ENCODE measurements at places on chromosomes 7 and 10.

GRCh38 chr7:122883049-122883680 lies 3.1 kb downstream of the CADPS2 start:
- no peak for DNase-seq

GRCh38 chr10:73780966-73781365 lies 882 bp upstream of the CHCHD1 start:
- no peak for DNase-seq

GRCh38 chr7:144057954-144058353 lies 9.2 kb downstream of the OR2A5 start:
- no peak for DNase-seq

GRCh38 chr10:95284807-95285206 lies 6.0 kb downstream of the PDLIM1 start:
- no peak for DNase-seq

- no peak for DNase-seq
These were observed 31.7 kb downstream of the LIMK1 start for GRCh38 chr7:74115326-74115725.

DNA sequence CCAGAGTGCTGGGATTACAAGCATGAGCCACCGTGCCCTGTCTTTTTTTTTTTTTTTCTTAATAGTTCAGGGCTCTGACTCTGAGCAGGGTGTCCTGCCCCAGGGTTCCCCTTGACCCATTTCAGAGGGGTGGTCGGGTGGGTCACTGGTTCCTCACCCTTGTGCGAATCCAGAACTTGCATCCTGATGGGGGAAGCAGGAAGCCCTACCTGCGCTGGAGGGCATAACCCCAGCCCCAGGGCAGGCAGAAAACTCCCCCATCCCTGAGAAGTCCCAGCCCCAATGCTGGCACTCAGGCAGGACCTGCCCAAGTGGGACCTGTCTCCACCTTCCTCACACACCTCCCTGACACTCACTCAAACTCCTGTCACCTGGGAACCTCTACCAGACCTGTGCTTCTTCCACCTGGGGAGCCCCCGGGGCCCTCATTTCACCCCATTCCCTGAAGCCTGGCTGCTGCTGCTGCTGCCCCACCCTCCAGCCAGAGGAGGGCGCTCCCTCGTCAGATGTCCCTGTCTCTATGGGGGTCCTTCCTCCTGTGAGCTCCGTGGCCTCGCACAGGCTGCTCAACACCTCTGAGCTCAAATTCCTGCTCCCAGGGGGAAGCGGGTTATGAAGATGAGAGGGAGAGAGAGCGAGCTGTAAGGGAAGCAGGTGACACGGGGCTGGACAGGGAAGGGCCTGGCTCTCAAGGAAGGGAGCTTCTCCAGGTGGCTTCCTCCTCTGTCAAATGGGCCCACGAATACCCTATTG lies 15.1 kb upstream of the ZNF273 start:
- DNase-seq = no peak

DNA sequence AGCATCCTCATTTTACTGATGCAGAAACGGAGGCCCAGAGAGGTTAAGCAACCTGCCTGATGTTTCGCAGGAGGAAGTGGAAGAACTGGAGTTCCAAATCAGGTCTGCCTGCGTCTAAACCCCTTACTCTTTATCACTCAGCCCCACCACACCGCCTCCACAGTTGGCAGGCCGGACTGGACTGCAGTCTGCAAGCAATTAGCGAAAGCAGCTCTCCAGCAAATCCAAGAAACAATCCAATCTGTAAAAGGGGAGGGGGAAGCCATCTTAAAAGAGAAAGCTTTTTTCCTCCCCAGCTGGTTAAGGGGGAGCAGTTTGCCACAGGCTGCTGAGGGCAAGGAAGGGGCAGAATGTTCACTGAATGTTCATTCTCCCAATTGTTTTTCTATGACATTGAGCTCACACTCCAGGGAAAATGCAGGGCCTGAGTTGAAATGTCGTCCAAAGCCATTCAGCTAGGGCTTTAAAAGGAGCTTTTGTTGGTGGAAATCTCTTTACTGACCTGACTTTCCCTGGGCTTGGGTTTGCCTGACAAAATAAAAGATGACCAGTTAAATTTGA lies 350.1 kb downstream of the RNLS start:
- no peak for DNase-seq

DNA sequence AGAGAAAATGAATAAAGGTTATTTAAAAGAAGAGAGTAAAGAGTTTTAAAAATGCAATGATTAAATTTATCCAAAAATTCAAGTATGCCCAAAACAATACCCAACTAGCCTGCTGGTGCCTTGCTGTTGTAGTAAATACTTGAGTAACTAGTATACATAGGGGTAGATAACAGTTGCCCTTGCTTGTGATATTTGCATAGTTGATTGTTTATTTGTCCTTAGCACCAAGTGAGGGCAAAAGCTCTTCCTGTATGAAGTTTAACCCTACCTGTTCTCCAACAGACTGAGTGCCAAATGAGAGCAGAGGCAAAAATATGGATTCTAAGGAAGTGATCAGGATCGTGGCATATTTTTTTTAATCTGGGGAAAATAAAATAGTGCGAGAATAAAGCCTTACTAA lies 85.0 kb downstream of the PTN start:
- DNase-seq = no peak

DNA sequence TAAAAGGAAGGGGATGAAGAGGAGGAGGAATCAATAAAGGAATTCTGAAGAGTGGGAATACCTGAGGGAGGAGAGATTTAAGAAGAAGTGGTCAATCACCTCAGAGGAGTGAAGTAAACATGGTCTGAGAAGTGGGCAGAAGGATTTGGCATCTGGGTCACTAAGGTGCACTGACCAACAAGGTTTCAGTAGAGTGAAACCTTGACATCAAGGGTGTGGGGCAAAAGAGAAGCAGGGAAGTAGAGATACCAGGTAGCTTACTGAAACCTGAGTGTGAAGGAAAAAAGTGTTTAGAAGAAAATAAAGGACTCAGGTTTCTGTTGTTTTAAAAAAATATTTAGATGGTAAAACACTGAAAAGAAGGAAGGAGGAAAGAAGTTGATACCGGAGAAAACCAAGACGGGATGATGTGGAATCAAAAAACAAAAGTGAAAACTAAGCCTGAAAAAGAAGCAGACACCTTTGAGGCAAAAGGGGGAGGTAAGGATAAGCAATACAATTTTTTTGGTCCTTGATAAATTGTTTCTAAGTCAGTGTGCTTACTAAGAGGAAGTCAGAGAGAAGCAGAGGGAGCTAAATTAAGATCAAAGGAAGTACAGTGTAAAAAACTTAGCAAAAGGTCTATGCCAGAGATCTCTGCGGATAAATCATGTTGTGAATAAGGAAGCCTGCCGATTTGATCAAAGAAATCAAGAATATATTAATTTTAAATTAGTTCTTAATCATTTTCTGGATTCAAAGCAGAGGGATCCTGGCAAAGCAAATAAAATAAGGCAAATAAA lies 137.2 kb upstream of the GPR22 start:
- DNase-seq = no peak

DNA sequence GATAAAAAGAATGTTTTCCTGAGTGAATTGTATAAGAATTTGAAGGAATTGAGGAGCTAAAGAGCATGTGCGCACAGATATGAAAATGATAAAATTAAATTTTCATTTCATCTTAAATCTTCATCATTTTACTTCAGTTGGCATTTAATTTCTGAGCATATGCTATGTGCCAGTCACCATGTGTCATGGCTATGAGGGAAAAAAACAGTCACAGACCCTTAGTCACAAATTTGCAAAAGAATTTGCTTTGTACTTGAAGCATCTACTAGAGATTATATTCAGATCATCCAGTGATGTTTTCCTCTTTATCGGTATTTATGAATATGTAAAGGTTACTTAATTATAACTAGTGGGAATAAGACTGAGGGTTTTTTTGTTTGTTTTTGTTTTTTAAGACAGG lies 29.8 kb downstream of the VCL start:
- no peak for DNase-seq

DNA sequence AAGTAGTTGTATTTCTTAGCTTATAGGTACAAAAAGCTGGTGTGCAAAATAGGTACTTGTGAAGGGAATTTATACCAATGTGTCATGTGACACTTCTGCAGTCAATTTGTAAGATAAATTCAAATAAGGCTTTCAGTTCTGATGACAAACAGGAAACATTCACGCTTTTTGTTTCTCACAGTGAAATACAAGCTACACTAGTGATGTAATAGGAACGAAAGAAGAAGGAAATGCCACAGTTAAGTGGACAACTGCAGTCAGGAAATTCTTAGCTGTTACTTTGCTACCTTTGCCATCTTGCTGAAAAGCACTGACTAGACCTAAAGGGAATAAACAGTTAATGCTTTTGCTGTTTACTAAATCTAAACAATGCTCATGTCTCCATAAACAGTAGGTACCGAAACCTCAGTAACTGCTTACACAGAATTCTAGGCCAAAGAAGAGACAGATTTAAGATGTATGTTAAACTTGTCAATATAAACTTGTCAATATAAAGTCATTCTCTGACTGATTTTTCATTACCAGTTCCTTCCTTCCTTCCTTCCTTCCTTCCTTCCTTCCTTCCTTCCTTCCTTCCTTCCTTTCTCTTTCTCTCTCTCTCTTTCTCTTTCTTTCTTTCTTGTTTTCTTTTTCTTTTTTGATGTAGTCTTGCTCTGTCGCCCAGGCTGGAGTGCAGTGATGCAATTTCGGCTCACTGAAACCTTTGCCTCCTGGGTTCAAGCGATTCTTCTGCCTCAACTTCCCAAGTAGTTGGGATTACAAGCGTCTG lies 10.1 kb downstream of the OTUD1 start:
- no peak for DNase-seq

GRCh38 chr7:144729226-144729625 lies 106.6 kb downstream of the TPK1 start:
- no peak for DNase-seq

DNA sequence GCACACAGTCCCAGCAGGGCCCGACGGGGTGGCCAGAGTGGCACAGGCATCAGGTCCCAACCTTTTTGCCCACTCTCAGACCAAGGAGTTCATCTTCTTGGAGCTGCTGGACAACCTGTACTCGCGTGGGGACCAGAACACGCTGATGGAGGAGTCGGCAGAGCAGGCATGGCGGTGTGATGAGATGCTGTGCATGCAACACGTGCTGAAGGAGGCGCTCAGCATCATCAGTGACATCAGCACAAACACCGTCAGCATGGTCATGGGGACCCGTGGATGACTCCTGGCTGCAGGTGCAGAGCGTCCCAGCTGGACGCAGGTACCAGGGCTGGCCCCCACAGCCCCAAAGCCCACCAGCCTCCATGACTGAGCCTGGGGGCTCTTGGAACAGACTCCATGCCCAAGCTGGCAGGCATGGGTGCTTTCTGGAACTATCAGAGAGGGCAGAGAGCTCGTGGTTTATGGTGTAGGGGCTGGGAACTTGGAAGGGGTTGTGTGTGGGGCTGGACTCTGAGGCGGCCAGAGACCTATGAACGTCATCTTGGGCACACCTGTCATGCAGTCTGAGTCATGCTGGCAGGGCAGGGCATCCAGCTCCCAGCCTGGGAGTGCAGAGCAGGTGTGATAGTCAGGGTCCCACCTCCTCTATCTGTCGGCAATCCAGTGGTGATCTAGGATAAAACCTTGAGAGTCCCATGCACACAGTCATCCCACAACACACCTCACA lies 8.2 kb upstream of the MTPAP start:
- DNase-seq = peak; percentile 8

DNA sequence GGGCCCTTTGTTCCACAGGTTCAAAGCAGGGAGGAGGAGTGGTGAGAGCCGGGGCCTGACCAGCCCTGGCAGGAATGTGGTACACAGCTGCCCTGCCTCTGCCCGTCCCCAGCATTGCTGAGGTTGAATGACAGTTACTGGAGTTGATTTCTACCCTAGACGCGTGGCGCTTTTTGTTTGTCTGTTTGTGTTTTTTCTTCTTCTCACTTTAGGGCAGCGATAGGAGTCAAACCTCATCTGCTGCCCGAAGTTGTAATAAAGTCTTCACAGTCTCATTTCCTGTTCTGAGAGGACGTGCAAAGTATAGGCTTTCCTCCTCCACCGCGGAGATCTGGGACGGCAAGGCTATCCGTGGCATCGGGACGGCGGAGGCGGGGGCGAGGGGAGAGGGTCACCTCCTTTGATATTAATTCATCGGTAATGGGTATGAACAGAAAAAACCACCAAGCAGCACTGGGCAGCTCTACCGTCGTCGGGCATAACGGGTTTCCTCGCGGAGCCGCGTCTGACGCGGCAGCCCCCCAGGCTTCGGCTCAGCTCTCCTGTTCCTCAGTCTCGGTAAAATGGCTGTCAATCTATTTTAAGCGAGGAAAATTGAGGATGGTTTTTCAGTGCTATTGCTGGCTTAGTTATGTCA lies 160.8 kb downstream of the LRMDA start:
- DNase-seq = no peak

DNA sequence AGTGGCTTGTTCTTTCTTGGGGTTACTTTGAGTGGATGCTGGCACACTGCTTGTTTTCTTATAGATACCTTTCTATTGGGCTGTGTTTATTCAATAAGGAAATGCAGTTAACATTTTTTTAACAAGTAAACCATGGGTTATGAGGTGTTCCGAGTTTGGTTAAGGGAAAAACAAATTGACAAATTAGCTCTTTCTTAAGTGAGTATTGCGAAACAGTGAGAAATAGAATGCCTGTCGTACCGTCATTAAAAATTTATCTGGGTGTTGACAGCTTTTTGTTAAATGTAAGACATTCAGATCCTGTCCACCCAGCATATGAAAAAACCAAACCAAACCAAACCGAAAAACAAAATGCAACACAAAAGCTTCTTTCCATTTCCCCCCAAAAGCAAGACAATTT lies 6.2 kb downstream of the CUX1 start:
- DNase-seq = no peak

DNA sequence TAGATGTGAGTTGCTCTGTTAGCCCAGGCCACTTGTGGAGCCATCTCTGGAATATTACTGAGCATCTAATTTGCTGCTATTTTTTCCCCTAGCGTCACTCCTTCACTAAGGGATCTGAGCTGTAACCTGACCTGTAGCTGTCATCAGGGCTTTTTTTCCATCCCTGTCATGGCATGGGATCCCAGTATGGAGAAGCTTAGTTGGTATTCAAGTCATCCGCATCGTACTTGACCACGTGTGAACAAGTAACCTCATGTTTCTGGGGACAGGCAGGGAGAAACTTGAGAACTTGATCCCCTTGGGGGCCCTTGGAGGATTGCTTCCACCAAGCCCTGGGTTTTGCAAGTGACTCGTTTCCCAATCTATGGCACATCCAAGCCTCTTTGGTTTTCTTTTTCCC lies 474.4 kb upstream of the GALNT17 start:
- DNase-seq = no peak

- no peak for DNase-seq
These were observed 189.2 kb downstream of the CAMK1D start for GRCh38 chr10:12538491-12538995.

- no peak for DNase-seq
These were observed 4.7 kb upstream of the PYROXD2 start for GRCh38 chr10:98419469-98420261.

- DNase-seq = no peak
These were observed 343.0 kb upstream of the SEMA3D start for GRCh38 chr7:85529831-85530230.

- no peak for DNase-seq
These were observed 21.4 kb downstream of the VSTM4 start for GRCh38 chr10:49093922-49094321.

GRCh38 chr7:37476428-37476827 lies 27.8 kb upstream of the ELMO1 start:
- DNase-seq = no peak
